ENCODE measurements at places on chromosomes 6 and 20.
A peak's percentile ranks its signal among the peaks of the same experiment; 100 is the strongest.

DNA sequence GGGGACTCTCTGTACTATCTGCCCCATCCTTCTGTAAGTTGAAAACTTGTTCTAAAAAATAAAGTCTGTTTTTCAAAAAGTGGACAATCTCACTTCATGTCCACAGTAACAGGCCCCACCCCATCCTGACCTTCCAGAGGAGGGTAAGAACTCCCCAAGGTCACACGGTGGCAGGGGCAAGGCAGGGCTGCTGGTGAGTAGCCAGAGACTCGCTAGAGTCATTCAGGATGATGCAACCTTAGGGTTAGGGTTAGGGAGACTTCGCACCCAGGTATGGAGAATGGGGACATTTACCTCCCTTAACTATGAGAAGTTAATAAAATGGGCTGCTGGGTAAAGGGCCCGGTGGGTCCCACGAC, 15.4 kb downstream of the PEDS1 start:
- no peaks in the 10 kb centered on the region for H3K27me3 ChIP-seq
- H3K4me1 ChIP-seq, result peaks cover 22% of the 10 kb centered on the region
- DNase-seq, result no peak

GRCh38 chr6:11058406-11058805, 14.3 kb upstream of the ELOVL2 start:
- no peak overlapping the region for H3K4me3 ChIP-seq
- peaks cover 4% of the 10 kb centered on the region for H3K27me3 ChIP-seq

DNA sequence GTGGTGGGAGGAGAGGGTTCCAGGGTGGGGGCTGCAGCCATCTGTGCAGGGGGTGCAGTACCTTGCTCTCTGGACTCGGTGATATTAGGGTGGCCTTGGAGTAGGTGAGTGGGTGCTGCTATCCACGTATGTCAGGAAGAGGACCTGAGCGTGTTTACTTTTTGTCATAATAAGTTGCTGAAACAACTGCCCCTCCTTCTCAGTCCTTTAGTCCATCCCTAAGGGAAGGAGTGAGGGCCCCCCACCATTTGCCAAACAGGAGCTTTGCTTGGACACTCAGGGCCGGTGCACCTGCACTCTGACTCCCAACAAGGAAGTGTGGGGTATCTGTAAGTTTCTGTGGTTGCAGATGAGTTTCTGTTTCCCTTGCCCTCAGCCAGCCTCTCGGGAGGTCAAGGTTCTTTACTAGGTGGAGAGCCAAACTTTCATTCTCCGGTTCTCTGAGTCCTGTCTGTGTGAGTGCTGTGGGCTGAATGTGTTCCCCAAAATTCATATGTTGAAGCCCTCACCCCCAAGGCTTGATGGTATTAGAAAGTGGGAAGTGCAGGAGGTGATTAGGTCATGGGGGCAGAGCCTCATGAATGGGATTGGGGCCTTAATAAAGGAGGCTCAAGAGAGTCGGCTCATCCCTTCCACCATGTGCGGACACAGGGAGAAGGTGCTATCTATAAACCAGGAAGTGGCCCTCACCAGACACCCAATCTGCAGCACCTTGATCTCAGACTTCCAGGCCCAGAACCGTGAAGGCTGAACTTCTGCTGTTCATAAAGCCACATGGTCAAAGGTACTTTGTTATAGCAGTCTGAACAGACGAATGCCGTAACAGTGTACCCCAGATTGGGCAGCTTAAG, 19.6 kb upstream of the CCR6 start:
- DNase-seq, result no peak
- H3K27ac ChIP-seq, result peak overlapping the region; percentile 66
- no peak overlapping the region for H3K4me3 ChIP-seq
- peaks cover 33% of the 10 kb centered on the region for H3K4me1 ChIP-seq
- H3K36me3 ChIP-seq, result peaks cover 3% of the 10 kb centered on the region
- peaks cover 2% of the 10 kb centered on the region for H3K27me3 ChIP-seq

GRCh38 chr20:32167552-32167951, 40.0 kb downstream of the PLAGL2 start:
- no peak overlapping the region for H3K4me3 ChIP-seq
- no peaks in the 10 kb centered on the region for H3K27me3 ChIP-seq
- H3K4me1 ChIP-seq, result peaks cover 2% of the 10 kb centered on the region
- peaks cover 29% of the 10 kb centered on the region for H3K36me3 ChIP-seq

GRCh38 chr6:75044846-75045245, 161.0 kb downstream of the COL12A1 start:
- no peak for DNase-seq
- no peaks in the 10 kb centered on the region for H3K27me3 ChIP-seq
- H3K27ac ChIP-seq, result no peak overlapping the region
